Activated T-helper 1 cell treated with anti-CD3 and anti-CD28 coated beads, Interleukin-2, amount 50 U/mL, for 16 hours (primary cell): ENCODE measurements at places on chromosomes 2 and 18.

DNA sequence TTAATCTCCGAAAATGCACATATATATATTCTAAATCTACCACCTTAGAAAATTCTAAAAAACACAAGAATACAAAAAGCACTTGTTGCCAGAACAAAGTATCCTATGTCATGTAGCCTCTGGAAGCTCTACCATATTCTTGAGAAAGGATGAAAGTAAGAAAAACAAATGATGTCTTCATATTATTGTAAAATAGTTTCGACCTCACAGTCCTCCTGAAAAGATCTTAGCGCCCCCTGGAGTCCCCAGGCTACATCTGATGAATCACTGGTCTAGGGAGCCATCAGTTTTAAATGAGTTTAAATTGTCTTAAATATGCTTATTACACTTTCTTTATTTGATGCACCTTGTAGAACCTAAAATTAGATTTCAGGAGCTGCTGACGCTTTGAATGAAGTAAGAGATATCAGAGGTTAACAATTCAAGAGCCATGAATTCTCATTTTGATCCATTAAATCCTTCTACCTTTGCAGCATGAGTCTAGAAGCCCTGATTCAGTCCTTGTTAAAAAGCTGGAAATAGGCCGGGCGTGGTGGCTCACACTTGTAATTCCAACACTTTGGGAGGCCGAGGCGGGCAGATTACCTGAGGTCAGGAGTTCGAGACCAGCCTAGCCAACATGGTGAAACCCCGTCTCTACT, 138.8 kb downstream of the MCFD2 start:
- DNase-seq: no peak

DNA sequence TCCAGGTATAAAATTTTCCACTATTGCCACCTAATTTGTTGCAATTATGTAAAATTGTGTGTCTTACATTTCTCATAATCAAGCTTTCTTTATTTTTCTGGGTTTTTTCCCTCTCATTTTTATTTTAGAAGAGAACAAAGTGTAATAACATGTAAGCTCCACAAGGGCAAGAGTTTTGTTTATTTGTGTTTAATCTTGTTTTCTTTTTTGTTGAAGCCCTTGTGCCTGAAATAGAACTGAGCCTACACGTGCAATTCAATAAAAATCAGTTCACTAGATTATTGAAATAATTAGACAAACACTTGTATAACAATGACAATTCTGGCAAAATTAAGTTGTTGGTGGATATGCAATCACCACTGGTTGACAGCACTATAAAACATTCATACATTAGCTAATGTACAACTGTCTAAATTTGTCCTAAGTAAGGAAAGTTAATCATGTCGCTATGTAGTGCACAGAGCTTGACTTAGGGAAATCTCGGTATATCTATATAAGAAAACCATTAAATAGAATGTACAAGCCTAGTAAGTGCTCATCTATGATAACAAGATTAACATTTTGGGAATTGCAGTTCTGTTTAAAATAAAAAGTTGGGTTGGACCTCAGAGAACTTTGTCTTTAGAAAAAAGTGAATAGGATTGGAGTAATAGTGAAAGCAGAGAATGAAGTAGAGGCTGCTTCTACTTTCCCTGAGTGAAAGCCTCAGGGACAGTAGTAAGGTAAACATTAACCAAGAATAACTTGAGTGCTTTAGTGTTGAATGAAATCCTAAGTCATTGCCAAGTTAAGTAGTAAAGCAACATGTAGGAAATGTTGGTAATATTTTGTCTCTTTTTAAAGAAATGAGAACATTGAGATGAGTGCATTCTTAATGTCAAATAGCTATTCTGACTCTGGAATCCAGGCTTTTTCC, 37.4 kb upstream of the NOL4 start:
- DNase-seq: no peak

DNA sequence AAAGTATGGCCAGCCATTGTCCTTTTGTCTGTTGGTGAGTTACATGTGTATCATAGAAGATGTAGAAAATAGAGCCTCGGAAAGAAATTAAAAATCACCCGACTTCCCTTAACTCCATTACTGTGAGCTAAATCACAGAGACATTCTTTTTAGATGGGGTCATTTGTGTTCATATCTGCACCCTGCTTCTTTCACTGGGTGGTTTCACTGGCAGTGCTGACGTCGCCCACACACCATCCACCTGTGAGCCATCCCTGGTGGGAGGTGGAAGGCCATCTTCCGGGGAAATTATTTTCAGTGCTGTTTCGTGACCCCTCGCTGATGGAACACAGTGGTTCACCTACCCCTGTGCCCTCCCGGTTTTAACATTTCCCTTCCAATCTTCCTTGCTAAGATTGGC, 21.2 kb downstream of the SH3BP4 start:
- no peak for DNase-seq

DNA sequence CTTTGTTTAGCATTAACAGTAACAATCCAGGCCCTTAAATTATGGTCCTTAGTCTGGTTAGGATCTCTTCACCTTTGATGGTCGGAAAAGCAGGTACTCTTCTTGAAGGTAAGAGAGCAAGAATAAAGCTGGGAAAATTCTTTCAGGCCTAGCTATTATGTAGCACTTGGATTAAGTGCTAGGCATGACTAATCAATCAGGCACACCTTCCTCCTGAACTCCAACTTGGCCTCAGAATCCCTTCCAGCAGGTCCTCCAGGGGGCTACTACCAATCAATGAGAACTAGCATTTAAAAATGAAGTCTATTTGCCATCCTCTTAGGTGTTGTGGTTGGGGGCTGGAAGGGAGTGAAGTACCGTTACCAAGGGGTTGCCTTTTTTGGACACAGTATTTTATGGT, 3.7 kb downstream of the SMYD1 start:
- DNase-seq: no peak

- no peak for DNase-seq
Observed at GRCh38 chr2:96830044-96830562, 13.7 kb downstream of the ANKRD23 start.

DNA sequence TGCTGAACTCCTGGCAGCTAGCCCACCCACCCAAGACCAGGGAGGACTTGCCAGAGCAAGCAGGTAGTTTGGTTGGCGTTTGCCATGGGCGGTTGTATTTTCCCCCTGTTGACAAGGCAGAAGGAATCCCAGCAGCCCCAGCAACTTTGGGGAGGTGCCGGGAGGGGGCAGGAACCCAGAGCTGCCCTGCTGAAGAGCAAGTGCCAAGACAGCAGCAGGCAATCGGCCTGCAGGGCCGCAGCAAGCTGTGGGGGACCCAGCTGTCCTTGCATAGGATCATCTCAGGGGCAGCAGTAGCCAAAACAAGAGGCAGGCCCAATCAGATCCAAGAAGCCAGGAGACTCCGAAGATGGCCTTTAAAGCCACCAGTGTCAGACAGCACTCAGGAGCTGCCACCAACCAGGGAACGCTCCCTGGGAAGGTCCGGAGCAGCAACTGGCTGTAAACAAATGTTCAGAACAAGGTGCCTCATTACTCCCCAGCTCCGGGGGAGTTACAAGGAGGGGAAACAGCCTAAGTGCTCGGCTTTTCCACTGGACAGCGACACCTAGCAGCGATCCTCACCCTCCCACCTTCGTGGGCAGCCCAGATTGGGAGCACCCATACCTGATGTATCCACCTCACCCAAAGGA, 2.1 kb downstream of the ST8SIA5 start:
- no peak for DNase-seq

DNA sequence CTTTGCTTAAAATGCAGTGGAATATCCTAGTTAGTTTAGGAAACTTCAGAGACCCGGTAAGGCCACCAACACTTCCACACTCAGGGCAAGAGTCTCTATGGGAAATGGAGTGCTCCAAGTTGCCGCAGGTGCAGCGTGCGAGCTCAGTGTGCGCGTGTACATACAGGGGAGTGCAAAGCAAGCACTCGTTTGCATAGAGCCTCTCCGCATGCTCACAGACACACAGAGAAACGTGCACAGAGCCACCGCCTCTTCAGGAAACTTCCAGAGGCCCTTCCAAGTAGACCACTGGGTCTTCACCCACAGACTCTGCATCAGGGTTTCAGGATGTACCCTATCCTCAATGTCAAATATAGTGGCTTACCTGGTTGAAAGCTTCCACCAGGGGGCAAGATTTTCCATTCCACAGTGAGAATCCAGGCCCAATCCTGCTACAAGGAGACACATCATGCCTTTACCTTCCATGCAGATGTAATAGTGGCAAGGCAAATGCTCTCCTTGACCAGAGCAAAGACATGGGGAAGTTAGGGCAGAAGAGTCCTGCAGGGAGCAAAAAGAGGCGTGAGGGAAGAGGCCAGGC, 513.0 kb upstream of the MYT1L start:
- no peak for DNase-seq

GRCh38 chr2:226788881-226789490, 10.6 kb downstream of the IRS1 start:
- no peak for DNase-seq

GRCh38 chr2:228516019-228516418, 334.5 kb upstream of the SPHKAP start:
- no peak for DNase-seq

- no peak for DNase-seq
Observed at GRCh38 chr2:20755132-20755800, 67.6 kb downstream of the LDAH start.

GRCh38 chr2:197704434-197705120, 592 bp upstream of the MARS2 start:
- DNase-seq: no peak

DNA sequence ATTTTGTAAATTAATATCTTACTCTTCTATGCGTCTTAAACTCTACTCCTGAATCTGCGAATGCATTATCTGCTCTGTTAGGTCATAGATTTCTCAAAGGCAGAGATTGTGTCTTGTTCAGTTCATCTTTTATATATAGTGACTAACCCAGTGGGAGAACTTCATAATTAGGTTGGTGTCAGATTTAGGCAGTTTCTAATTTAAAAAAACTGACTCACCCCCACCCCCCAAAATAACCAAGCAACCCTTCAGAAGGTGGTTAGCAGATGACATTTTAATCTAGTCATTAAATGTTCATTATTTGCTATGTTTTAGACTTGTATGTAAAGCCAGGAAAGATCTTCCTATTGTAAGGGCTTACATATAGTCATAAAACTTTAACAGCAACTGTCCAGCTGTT, 10.4 kb downstream of the SERPINB12 start:
- no peak for DNase-seq

DNA sequence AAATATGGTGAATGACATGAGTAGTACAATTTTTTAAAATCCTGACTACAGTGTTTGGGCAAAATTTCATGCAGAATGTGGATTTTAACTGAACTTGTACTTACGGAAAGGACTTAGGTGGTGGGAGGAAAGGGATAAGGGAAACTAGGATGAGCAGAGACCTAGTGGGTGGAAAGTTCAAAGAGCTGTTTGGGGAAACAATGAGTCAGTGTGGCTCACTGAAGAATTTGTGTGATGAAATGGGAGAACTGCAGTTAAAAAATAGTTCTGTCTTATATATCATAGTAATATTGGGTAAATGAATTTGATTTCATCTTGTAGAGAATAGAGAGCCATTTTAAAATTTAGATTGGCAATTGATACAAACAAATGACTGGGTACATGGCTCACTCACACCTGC, 220.1 kb upstream of the CTAGE1 start:
- DNase-seq: no peak

- DNase-seq: no peak
Observed at GRCh38 chr2:27566628-27567027, 16.2 kb upstream of the ZNF512 start.

GRCh38 chr2:180077295-180077906, 70.3 kb upstream of the CWC22 start:
- no peak for DNase-seq

DNA sequence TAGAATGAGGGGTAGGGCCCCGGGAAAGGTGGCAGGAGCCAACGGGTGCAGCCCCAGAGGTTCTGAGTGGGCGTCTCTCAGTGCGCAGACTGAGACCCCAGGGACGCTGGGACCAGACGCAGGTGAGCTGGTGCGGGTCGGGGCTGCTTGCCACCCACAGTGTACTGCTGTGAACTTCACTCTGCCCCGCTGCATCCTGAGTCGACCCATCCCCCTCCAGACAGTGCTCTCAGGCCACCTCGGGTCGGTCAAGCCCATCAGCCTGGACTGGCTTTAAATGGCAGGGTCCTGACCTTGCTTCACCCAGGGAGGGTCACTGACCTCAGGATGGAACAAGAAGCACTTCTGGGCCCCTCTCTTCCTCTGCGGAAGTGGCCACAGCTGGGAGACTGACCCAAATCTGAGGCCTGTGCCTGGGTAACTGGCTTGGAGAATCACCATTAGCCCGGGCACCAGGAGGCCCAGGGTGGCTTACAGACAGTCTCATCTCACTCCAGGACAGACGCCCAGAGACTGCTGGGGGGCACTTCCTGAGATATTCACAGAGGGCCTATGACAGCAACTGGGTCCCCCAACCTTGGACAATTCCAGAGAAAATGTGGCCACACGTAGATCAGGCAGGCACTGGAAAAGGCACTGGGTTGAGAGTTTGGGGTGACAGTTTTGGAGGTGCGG, 23.7 kb upstream of the BOK start:
- DNase-seq: no peak

- DNase-seq: no peak
Observed at GRCh38 chr2:1672738-1673137, 71.6 kb downstream of the PXDN start.

GRCh38 chr18:2625217-2625616, 30.3 kb upstream of the SMCHD1 start:
- no peak for DNase-seq

GRCh38 chr18:46352520-46353250, 248.5 kb downstream of the HAUS1 start:
- DNase-seq: no peak

GRCh38 chr2:204743393-204743960, 198.2 kb downstream of the PARD3B start:
- no peak for DNase-seq

- no peak for DNase-seq
Observed at GRCh38 chr2:182672466-182673165, 43.4 kb upstream of the DNAJC10 start.

DNA sequence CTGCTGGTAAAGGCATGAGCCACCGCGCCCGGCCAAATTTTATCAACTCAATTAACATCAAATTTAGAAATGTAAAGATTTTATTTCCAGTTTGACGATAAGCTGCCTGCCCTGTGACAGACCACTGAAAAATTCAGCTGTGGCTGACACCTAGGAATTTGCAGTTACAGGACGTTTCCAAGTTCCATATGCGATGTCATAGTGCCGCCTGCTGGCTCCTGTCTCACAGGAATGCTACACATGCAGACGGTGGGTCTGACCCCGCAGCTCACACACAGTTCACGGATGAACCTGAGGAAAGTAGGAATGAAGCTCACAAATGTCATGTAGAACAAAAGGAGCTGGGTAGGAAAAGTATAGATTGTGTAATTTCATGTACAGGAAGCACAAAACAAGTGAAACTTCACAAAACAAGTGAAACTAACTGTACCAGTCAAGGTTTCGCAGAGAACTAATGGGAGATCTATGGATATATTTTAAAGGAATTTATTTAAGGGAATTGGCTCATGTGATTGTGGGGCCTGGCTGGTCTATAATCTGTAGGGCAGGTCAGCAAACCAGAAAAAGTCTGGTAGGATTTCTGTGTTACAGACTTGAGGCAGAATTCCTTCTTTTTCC, 13.2 kb upstream of the SEH1L start:
- peak; percentile 55 for DNase-seq

GRCh38 chr2:224646242-224646846, 61.2 kb upstream of the CUL3 start:
- no peak for DNase-seq

- no peak for DNase-seq
Observed at GRCh38 chr2:120587279-120587996, 148.2 kb upstream of the GLI2 start.

GRCh38 chr2:117940436-117940835, 73.4 kb downstream of the CCDC93 start:
- DNase-seq: no peak

GRCh38 chr2:181149056-181149455, 168.7 kb downstream of the UBE2E3 start:
- DNase-seq: no peak
